ENCODE measurements at places on chromosomes 3 and 15.

DNA sequence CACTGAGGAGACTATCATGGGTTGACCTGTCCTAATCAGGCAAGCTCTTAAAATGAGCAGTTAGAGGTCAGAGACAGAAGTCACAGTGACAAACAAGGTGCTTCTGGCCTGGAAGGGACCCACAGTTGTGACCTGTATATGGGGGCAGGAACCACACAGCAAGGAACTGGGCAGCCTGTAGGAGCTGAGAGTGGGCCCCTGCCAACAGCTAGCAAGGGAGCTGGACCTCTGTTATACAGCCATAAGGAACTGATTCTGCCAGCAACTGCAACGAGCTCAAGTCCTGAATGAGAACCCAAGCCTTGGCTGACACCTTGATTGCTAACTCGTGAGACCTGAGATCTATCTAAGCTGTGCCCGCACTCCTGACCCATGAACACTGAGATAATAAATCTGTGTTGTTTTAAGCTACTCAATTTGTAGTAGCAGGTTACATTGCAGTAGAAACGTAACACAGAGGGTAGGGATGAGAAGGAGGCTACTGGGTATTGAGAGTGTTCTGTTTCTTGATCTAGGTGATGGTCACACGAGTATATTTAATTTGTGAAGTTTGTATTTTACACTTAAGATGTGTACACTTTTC is 44.5 kb upstream of the MAGI1 start:
- no peak for DNase-seq

DNA sequence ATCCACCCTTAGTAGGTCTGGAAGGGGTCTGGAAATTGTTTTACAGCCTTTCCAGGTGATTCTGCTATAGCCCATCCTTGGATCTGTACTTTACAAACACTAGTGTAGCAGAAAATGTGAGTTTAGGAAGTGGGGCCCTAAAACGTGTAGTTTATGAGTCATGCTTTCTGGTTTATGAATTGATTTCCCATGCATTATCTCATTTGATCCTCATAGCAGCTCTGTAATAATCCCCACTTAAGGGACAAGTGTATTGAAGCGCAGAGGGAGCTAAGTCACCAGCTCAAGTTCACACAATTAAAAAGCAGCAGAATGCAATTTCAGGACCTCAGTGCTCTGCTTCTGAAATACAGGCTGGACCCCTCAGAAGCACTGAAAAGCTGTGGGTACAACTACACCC is 22.7 kb upstream of the STARD5 start:
- DNase-seq: no peak

GRCh38 chr3:197292648-197293047 is 5.8 kb downstream of the DLG1 start:
- DNase-seq: no peak

GRCh38 chr3:137946356-137946973 is 63.5 kb upstream of the CLDN18 start:
- DNase-seq: no peak

GRCh38 chr3:122353215-122353614 is 28.2 kb downstream of the CSTA start:
- DNase-seq: no peak

GRCh38 chr3:170809975-170810357 is 60.0 kb downstream of the RPL22L1 start:
- DNase-seq: no peak

GRCh38 chr15:63040509-63040908 is 2.0 kb upstream of the TPM1 start:
- DNase-seq: no peak

DNA sequence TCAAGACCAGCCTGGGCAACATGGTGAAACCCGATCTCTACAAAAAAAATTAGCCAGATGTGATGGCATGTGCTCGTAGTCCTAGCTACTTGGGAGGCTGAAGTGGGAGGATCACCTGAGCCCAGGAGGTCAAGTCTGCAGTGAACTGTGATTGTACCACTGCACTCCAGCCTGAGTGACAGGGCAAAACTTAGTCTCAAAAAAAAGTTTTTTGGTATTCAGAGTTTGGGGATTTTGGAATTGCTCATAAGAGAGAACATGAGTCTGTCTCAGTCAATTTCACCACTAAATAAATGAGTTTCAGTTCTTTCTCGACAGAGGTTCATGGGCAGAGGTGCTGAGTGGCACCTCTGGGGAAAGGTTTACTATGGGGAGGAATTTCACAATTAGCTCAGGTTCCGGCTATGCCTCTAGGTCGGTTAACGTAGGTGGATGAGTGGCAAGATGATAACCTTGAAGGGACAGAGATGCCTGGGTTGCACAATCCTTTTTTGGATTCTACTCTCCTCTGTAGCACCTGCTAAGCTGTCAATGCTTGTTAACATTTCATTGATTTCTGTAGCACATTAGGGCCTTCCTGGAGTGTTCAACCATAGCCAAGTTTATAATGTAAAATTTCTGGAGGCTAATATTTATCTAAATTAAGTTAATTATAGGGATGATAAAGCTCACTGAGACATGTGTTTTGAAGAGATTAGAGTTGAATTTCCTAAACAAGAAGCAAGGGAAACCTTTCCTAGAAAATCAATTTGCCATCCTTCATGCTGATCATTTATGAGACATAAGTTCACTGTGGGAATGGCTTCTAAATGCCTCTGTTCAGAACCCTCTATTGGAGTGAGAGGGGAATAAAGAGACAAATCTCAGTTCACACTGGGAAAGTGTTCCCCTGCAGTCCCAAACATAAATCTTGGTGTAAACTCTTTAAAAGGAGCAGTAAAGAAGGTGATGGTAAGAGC is 37.4 kb upstream of the DCP1A start:
- no peak for DNase-seq

DNA sequence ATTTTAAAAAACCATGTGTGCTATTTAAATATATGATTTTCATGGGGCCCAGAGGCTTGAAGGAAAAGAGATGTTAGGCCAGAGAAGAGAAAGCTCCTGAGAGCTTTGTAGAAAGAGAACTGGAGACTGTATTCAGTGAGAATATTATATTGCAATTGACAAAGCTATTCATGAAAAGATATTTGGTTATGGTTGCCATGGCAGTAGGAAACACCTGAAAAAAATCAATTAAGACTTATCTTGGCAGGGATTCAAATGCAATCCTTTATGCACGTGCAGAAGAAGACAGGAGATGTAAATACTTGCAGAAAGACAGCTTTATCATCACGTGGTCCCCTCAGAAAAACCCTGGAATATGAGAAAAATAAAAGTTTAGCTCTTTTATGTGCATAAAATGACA is 636.0 kb upstream of the TBL1XR1 start:
- no peak for DNase-seq

DNA sequence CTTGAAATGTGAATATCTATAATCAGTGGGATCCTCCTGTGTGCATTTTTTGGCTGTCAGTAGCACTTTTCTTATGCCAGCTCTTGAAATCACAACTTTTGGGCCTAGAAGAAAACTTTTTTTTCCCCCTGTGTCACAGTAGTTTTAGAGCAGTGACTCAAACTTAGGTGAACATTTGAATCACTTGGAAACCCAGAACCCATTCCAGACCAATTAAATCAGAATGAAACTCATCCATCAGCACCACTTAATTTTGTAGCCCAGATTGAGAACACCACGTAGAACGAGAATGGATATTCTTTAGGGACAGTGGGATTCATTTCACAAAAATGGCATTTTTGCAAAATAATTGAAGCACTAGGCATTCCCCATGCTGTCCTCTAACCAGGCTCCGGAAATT is 224.8 kb upstream of the NANOGP8 start:
- no peak for DNase-seq

DNA sequence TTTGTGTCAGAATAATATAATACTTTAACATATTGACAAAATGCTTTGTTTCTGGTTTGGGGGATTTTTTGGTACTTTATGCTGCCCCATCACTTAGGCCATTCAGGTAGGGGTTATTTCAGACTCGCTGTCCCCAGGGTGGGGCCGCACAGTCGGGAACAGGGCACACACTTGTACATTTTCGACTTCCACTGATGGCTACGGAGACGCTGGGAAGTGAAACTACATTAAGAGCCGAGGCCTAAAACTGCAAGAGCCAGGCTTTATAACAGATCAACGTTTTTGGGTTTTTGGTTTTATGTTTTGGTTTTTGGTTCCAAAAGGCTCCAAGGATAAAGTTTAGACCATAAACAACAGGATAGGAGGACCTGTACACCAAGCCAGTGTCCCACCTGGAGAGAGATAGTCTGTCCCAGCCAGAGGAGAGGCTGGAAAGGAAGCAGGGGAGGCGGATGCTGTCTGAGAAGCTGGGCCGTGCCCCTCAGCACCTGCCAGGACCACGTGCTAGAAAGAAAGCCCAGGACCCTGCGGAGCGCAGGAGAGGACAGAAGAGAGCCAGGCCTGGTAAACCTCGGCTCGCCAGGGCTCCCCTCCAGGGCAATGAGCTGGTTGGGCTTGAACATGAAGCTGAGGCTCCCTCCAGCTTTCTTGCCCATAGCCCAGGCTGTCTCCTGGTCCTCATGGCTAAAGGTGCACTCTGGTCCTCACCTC is 111.7 kb downstream of the CHSY1 start:
- no peak for DNase-seq

- no peak for DNase-seq
These were observed 27.3 kb downstream of the PARP16 start for GRCh38 chr15:65259367-65259797.

All from posterior cingulate gyrus (tissue), 11 donors.